Thoracic aorta (tissue), 2 donors: ENCODE measurements at places on chromosomes 2 and 18.

DNA sequence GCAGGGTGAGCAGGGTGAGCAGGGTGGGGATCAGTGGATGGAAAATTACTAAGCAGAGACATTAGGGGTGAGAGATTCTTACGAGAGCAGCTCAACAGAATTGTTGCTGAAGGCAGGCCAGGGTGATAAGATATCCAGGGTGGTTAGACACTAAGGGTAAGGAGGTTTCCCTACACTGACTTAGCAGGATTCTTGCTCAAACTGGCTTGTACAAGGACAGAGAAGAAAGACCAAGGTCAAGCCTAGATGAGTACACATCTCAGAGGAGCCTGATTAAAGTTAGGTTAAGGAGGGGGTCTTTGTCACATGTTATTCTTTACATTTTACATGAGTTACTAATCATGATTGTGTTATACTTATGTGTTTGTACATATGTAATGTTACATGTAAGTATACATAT is 262.8 kb upstream of the FANCL start:
- no peak for DNase-seq

GRCh38 chr2:198917926-198918720 is 539.6 kb downstream of the SATB2 start:
- DNase-seq = no peak

DNA sequence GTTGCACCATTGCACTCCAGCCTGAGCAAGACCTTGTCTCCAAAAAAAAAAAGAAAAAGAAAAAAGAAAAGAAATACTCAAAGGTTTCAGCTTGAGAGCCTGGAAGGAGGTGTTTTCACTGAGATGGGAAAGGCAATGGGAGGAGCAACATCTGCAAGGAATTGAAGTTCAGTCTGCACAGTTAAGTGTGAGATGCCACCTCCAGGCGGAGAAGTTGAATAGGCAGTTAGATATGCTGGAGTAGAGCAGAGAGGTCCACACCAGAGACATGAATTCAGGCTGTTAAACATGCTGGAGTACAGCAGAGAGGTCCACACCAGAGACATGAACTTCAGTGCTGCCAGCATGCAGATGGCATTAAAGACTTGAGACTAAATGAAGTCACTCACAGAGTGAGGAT is 41.4 kb upstream of the DTNB start:
- DNase-seq = no peak

DNA sequence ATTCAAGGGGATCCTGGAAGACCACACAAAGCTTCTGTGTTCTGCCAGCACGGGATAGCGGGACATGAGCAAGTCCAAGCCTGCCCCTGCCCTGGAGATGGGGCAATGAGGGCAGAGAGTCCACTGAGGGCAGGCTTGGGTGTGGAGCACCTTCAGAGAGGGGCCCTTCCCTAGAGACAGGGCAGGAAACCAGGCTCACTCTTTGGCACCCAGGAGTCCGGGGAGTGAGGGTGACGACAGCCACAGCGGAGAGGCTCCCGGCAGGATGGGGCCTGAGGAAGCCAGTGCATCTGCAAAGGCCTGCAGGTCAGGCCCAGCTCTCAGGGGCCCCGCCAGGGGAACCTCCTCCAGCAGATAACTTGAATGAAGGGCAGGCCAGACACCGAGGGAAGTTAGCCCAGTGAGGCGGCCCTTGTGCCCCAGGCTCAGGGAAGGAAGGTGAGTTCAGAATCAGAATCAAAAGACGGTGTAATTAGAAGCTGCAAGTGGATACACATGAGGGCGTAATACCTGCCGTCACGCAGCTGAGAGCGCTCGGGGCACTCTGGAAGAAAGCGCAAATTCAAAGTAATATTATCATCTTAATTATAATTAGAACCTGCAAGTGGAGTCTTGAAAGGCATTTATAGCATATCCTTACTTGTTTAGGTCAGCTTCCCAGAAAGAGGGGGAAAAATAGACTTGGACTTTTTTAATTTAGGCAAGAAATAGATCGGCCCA is 142.6 kb upstream of the LGALSL start:
- no peak for DNase-seq

DNA sequence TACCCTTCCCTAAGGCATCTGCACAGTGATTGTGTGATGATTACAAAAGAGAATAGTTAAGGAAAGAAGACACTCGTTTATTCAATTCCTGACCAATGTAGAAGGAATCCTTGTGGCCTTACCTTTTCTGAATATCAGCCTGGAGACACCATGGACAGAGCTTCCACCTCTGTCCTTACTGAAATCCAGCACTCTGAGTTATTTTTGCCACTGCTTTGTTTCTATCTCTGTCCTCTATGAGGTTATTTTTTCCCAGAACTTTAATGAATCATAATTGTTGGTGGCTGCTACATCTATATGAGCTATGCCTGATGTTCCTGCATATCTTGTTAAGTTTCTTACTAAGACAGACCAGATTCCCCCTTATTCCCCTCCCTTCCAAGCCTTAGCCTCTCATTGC is 275.1 kb downstream of the SETBP1 start:
- no peak for DNase-seq

GRCh38 chr18:79583984-79584401 is 95.6 kb upstream of the CTDP1 start:
- no peak for DNase-seq

GRCh38 chr2:86372133-86372532 is 34.7 kb upstream of the REEP1 start:
- no peak for DNase-seq

GRCh38 chr2:105387225-105387624 is 11.6 kb downstream of the FHL2 start:
- DNase-seq = no peak
